ENCODE measurements at places on chromosomes 1 and 21. TPM values are rescaled to one million over a fixed set of nuclear protein-coding genes. Genes with fewer than 3 reads are reported as not detected.

The SPATA6 gene
- not detected for total RNA-seq

The LRRC53 gene
- not detected for total RNA-seq

The SYTL1 gene
- total RNA-seq: 38.6 TPM

The ESPN gene
- total RNA-seq: 0.59 TPM

The FAM72D gene
- 8.6 TPM for total RNA-seq

The HUNK gene
- total RNA-seq: not detected

The RBM11 gene
- not detected for total RNA-seq

The ATF6 gene
- total RNA-seq: 17.0 TPM

The TSEN15 gene
- total RNA-seq: 53.2 TPM

The PIP5K1A gene
- 58.1 TPM for total RNA-seq

DNA sequence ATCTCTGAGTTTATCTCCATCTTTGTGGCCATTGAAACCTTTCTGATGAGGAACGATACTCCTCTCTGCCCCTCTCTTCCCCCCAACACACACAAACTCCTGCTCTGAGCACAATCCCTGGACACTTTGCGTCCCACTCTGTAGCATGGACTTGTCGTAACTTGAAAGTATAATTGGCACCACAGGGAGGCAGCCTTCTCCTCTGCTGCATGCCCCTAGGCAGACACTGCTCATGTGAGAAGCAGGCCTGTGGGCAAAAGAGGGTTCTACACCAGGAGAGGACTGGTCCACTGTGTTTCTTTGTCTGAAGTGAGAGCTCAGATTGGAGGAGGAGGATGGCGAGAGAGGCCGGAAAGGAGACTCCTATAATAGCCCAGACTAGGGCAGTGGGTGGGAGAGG is 3.8 kb upstream of the PARS2 start:
- no peak for DNase-seq

- no peak for DNase-seq
These were observed 16.5 kb downstream of the MYBPH start for GRCh38 chr1:203158960-203159665.

DNA sequence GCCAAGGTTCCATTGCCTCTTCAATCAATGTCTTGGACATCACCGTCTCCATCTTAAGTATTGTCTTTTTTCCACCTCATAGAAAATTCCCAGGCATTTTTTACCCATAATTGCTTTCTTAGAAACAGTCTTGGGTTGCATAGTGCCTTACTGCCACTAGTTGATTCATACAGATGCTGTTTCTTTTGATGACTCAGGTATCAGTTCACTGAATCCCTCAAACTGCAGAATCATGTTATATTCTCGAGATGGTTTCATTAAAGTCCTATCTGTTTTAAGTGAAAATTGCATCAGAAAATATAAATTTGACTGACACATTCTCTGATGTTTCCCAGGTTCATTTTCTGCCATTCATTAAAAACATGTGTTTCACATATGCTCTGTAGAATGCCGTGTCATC is 1489.1 kb downstream of the BRINP3 start:
- no peak for DNase-seq

DNA sequence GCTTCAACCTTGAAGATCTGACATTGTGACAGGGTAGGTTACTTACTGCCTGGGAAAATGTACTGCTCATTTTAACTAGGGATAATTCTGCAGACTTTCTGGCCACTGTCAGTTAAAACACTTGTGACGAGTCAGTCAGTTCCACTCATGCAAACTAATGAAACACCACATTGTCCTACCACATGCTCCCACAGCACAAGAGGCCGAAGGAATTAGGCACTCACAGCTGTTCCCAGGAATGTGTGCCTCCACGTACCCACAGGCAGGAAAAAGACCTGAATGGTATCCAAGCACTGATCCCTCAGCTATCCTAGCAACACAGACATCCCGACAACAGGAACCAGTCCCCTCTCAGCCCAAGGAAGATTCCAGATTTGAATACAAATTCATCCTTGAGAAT is 12.3 kb downstream of the BCAR3 start:
- no peak for DNase-seq

GRCh38 chr1:232868793-232869491 is 63.7 kb downstream of the MAP10 start:
- DNase-seq: no peak

- no peak for DNase-seq
These were observed 1.0 kb downstream of the NTMT2 start for GRCh38 chr1:170146720-170147263.

DNA sequence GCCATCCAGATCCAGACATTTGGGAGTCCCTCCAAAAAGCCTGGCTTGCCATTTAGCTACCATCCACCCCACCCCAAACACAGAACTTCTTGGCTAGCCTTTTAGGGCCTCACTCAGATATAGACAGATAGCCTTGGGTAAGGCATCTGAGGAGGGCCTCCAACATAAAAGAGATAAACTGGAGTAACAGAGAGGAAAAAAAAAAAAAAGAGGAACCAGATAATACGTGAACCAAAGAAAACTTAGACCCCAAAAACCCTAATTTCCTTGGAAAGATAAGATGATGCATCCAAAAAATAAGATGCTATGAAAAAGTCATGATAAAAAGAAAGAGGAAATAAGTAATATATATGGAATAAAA is 19.8 kb upstream of the LSS start:
- DNase-seq: no peak

GRCh38 chr1:206442101-206442500 is 28.2 kb upstream of the IKBKE start:
- DNase-seq: no peak

GRCh38 chr1:154520333-154520732 is 18.1 kb upstream of the SHE start:
- DNase-seq: no peak

- DNase-seq: no peak
These were observed 23.1 kb downstream of the DYRK3 start for GRCh38 chr1:206658264-206658980.

DNA sequence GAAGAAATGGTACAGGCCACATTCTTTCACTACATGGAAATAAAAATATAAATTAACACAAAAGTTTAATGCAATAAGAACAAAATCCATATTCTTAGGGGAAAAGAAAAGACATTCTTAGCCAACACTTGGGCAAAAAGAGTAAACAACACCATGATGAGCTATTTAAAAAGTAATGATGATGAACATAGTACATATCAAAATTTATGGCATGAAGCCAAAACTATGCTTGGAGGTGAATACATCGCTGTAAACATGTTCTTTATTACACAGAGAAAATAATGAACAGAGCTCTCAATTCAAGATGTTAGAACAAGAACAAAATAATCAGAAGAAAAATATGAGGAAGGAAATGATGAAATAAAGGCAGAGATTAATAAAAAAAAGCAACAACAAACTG is 158.2 kb downstream of the ZSCAN20 start:
- no peak for DNase-seq

DNA sequence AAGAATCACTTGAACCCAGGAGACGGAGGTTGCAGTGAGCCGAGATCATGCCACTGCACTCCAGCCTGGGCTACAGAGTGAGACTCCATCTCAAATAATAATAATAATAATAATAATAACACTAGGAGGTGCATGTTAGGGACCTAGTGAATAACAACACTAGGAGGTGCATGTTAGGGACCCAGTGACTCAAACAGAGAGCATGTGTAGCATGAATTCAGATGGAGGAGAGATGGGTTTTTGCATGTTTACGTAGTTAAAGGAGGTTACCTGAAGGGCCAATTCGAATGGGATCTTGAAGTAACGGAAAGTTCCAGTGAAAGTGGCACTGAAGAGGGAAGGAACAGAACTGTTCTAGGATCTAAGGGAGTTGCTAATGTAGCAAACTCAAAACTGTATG is 7.1 kb upstream of the KCNK1 start:
- DNase-seq: no peak

GRCh38 chr1:43495204-43495603 is 35.5 kb upstream of the PTPRF start:
- no peak for DNase-seq

DNA sequence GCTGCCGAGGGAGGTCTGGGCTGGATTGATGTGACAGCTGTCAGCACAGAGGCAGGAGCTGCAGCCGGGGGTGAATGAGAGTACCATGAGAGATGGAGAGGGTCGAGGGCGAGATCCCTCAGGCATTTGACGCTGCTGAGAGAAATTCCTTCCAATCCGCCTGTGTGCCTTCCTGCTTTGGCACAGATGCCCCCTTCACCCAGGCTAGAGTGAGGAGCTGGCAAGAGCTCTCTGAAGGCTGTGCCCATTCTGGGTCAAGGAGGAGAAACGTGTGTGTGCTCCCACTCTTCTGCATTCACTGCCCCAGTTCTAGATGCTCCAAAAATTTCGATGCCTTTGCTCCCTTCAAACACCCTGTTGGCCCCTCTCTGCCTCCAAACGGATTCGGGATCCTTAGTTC is 4.8 kb downstream of the ARTN start:
- DNase-seq: no peak

DNA sequence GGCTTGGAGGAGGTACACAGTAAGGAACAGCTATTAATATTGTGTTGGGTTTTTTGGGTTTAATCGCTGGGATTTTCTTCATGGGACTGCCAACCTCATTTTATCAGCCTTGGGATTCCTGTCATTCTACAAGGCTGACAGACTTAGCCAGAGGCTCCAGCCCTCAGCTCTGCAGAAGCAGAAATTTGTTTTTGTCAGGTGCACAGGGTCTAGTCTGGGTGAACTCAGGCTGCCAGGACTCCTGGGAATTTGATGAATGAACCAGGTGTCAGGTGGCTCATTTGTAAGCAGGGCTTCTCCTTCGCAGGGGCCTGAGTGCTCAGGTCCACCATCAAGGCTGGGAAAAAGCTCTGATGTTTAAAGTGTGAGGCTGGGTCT is 11.5 kb upstream of the ZNF362 start:
- DNase-seq: no peak

DNA sequence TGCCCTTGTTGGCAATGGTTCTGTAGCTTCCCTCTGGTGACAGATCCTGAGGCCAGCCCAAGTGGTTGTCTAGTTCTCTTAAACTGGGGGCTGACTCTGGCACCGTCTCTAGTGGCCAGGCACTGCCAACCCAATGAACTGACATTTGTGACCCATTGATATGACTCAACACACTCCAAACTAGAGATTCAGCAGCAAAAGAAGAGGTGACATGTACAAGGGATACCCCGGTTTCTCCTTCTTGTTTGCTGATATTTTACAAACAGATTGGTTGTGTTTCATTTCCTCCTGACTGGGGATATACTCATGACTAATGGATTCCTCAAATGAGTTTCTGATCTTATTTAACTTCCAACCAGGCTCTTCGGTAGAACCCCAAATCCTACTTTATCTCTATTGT is 65.9 kb upstream of the DNAJC6 start:
- no peak for DNase-seq

GRCh38 chr1:32186077-32186476 is 6.6 kb downstream of the TXLNA start:
- no peak for DNase-seq

- DNase-seq: no peak
These were observed 32.2 kb upstream of the AKT3 start for GRCh38 chr1:243882276-243882675.

GRCh38 chr1:173005196-173005864 is 45.4 kb downstream of the TNFSF18 start:
- DNase-seq: no peak

GRCh38 chr1:201255479-201256362 is 27.6 kb upstream of the PKP1 start:
- no peak for DNase-seq

DNA sequence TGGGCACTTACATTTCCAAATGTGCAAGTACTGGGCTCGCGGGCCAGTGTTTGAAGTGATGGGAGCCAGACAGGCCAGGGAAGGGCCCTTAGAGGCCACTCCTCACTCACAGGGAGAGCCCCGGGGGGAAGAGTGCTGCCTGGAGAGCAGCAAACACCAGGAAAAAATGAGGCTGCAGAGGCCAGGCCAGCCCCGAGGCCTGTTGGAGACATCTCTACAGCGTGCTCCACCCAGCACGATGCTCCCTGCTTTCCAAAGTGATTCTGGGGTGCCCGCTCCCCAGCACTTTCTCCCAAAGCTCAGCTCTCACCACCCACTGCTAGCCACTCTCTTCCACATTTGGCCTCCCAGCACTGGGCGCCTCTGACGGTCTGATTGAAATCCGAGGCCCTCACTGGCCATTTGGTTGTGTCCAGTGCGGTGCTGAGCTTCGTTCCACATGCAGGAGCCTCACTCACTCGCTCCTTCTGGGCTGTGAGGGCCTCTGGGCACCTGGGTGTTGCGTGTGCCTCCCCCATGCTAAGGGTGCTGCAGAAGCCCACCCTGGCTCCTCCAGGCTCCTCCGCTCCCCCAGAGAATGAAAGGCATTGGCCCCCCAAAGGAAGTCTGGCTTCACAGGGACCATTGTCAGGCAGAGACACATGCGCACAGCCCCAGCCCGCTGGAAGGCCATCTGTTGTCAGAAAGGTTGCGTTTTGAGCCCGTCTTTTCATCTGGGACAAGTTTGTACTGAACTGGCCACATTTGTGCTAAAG is 385.4 kb upstream of the VAMP3 start:
- no peak for DNase-seq

GRCh38 chr21:33682992-33683627 is 40.8 kb downstream of the ITSN1 start:
- DNase-seq: no peak

GRCh38 chr1:216598448-216598847 is 124.8 kb downstream of the ESRRG start:
- no peak for DNase-seq

- DNase-seq: no peak
These were observed 46.8 kb downstream of the TRPM2 start for GRCh38 chr21:44399955-44400790.

- no peak for DNase-seq
These were observed 54.2 kb downstream of the PBX1 start for GRCh38 chr1:164613176-164613575.

- DNase-seq: no peak
These were observed 29.2 kb downstream of the CASZ1 start for GRCh38 chr1:10767282-10767681.

DNA sequence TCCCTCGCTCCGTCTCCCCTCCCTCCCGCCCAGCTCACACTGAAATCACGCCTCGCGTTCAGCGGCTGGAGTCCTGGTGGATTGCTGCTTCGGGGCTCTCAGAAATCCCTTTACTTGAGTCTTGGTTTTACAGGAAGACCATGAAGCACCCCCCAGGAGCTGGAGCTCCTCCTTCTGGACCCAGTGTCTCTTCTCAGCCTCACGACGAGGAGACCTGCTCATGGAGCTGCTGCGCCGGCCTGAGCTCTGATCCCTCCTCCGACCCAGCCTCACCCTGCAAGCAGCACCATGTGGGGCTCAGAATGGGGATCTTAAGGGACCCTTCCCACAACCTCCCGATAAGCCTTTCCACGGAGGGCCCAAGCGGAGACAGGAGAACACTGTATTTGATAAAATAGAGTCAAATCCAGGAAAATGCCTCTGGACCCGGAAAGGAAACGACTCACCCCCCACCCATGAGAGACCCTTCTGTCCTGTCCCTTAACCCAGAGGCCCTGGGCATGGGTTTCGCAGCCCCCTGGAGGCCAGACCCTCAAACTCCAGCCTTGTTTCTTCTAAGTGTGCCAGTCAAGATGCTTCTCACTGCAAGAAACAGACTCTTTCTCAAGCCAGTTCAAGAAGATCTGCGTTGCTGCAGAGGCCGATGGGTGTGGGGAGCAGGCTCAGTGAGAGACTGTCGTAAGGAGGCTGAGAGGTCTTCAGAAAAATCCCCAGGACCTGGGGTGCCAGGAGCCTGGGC is 26.1 kb downstream of the PDE9A start:
- DNase-seq: no peak

Measured in GM12878 (cell line).